Small intestine (tissue), 16 donors: ENCODE measurements at places on chromosomes 1 and 21. TPM values are rescaled to one million over a fixed set of nuclear protein-coding genes. Genes with fewer than 3 reads are reported as not detected.
A peak's percentile ranks its signal among the peaks of the same experiment; 100 is the strongest.

- peak; percentile 71 for DNase-seq
Observed at GRCh38 chr1:204448991-204449677, 37.5 kb upstream of the PPP1R15B start.

NBPF3 gene
- polyA plus RNA-seq: 11.4 TPM

CELA3B gene
- 4.1 TPM for polyA plus RNA-seq

SLC9C2 gene
- not detected for polyA plus RNA-seq

RSPH1 gene
- polyA plus RNA-seq: 4.5 TPM

RSPO1 gene
- 1.2 TPM for polyA plus RNA-seq

STRIP1 gene
- 18.3 TPM for polyA plus RNA-seq

DNA sequence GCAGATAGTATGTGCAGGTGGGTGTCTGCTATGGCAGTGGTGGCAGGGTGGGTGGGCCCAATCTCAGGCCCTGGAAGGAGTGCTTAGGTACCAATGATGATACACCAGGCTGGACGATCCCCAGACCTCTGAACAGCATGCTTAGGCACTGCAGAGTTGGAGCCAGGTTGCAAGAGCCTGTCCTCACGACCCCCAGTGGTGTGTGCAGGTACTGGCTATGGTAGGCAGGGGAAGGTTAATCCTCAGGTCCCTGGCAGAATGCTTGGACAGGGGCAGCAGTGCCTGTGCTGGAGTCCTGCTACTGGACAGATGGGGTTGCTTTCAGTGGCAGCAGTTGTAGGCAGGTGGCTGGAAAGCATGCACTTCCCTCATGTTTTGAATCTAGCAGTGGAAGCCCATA is 100.5 kb upstream of the NEK7 start:
- DNase-seq: peak; percentile 5

IRF6 gene
- polyA plus RNA-seq: 29.5 TPM

DNA sequence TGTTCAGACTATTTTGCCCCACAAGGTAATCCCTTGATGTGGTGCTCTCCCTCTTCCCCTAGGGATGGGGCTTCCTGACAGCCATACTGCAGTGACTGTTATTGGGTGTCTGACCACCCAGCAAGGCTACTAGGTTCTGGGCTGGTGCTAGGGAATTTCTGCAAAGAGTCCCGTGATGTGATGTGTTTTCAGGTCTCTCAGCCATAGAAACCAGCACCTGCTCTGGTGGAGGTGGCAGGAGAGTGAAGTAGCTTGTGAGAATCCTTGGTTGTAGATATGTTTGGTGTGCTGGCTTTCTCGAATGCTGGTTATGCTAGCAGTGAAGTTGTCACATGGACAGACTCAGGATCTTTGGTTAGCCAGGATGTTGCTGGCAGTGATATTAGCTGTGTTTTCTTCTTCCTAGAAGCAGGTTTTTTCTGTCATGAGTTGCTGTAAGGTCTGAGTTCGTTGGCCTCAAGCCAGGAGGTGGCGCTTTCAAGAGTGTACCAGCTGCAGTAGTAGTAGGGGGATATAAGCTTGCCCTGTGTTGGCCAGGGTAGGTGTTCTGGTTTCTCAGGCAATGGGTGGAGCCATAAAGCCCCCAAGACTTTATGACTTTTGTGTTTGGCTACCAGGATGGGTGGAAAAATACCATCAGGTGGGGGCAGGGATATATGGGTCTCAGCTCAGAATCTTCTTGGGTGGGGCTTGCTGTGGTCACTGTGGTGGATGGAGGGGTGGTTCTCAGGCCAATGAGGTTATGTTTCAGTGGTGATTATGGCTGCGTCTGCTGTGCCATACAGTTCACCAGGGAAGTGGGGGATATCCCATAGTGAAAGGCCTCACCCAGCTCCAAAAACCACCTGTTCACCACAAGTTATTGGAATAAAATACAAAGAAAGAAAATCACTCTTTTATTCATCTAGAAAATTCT is 1112.3 kb downstream of the KCNT2 start:
- no peak for DNase-seq

DMBX1 gene
- polyA plus RNA-seq: not detected

RNF207 gene
- 5.1 TPM for polyA plus RNA-seq
